ENCODE measurements at places on chromosomes 7 and 10. TPM values are rescaled to one million over a fixed set of nuclear protein-coding genes. Genes with fewer than 3 reads are reported as not detected.

TFPI2 gene
- 620 TPM for total RNA-seq

HMX3 gene
- not detected for total RNA-seq

DCLRE1C gene
- total RNA-seq, result 13.1 TPM

STK31 gene
- not detected for total RNA-seq

TRPV6 gene
- total RNA-seq, result not detected

SPAG6 gene
- total RNA-seq, result 0.11 TPM

PTF1A gene
- not detected for total RNA-seq

MPP7 gene
- 0.33 TPM for total RNA-seq

PMPCB gene
- total RNA-seq, result 73.2 TPM

CPN1 gene
- total RNA-seq, result not detected

VSTM4 gene
- 1.1 TPM for total RNA-seq

DYNC1I1 gene
- total RNA-seq, result 2.1 TPM

ADAMTS14 gene
- total RNA-seq, result 4.0 TPM

MSMB gene
- total RNA-seq, result not detected

ANAPC16 gene
- 39.5 TPM for total RNA-seq
